LHCN-M2 (cell line): ENCODE measurements at places on chromosomes 3 and 15.

DNA sequence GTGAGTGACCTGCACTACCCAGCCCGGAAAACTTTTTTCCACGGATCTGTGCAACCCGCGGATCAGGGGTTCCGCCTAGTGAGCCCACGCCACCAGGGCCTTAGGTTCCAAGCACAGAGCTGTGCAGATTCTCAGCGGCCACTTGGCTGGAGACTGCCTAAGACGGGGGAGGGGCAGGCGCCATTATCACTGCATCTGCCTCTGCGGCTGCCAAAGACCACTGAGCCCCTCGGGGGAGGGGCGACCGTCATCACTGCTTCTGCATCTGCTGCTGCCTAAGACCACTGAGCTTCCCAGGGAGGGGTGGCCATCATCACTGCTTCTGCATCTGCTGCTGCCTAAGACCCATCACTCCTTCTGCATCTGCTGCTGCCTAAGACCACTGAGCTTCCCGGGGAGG, 460.2 kb downstream of the OCA2 start:
- DNase-seq = no peak

- no peak for DNase-seq
Observed at GRCh38 chr3:58111513-58112184, 99.1 kb downstream of the DNASE1L3 start.

DNA sequence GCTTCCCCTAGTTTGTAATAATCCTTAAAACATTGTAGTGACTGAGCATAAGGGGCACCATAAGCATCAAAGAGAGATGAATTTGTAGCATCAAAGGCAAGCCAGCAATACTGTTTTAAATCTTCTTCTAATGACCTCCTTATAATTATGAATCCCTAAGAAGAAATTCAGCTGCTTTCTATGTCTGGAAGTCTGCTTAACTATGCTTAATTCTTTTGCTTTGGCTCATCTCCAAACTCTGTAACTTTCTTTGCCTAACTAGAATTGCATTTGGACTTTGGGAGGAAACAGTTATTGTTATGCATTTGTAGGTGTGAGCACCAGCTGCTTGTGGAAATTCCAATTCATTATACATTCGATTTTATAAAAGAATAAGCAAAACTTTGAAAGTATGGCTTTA, 117.7 kb upstream of the SPATA16 start:
- no peak for DNase-seq

DNA sequence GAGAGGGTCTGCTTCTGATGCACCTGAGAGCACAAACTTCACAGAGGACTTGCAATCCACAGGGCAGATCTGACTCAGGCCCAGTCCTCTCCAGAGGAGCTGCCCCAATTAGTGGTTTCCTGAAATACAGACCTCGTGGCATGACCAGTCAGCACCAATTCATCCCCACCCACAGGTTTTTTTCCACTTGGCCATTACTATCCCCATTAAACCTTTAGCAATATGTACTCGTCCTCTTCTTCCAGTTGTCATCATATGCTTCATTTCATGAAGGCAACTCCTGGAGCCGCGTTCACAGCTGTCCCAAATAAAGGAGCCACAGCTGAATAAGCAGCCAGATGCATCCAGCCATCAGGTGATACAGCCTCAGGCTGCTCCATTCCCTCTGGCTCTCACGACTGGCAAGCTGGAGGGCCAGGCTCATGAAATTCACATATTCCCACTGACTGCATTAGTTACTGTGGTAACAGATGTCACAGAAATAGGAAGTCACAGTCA, 163.1 kb downstream of the FMN1 start:
- peak; percentile 99 for DNase-seq

DNA sequence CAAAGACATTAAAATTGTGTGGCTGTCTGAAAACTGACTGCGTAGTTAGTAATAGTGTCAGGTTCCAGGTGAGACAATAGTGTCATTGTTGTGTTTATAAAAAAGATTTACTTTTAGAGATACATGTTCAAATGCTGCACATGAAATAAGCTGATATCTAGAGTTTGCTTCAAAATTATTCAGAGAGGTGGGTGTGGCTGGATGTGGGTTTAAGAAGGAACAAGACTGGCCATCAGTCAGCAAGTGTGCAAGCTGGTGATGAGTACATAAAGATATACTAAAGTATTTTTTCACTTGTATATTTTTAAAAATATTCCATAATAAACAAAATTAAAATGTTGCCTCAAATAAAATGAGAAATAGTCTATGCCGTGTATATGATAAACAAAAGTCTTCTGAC, 190.6 kb downstream of the ARRDC4 start:
- DNase-seq = no peak

GRCh38 chr3:188904670-188905069, 267.1 kb upstream of the TPRG1 start:
- DNase-seq = peak; percentile 57

DNA sequence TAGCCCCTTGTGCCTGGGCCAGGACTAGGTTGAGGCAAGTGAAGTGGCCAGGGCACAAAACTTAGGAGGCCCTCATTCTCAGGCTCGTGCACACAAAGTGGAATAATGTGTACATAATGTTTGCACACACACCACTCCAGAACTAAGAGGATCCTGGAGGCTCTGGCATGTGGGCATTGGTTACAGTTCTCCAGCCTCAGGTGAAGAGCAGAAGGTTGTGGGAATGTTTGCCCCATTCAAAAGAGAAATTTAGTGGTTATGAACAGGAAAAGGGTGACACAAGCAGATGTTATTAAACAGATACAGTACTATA, 31.3 kb downstream of the ASB7 start:
- DNase-seq = no peak

DNA sequence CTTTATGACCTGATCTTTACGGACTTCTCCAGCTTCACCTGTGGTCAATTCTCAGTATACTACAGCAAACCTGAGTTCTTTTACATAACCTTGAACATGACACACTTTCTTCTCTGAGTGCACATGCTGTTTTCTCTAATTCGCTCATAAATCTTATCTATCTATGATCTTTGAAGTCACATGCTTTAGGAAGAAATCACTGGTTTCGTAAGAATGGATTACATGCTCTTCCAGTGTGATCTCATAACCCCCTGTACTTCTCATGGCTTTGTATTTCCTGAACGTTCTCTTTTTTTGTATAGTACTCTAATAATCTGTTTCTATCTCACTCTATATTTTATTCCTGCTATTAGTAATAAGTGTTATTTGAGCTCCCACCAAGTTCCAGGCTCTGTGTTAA, 1165.2 kb downstream of the TBL1XR1 start:
- no peak for DNase-seq

GRCh38 chr3:135812057-135812456, 153.5 kb upstream of the PPP2R3A start:
- DNase-seq = no peak

- peak; percentile 41 for DNase-seq
Observed at GRCh38 chr15:42919799-42920518, 619 bp downstream of the TTBK2 start.

DNA sequence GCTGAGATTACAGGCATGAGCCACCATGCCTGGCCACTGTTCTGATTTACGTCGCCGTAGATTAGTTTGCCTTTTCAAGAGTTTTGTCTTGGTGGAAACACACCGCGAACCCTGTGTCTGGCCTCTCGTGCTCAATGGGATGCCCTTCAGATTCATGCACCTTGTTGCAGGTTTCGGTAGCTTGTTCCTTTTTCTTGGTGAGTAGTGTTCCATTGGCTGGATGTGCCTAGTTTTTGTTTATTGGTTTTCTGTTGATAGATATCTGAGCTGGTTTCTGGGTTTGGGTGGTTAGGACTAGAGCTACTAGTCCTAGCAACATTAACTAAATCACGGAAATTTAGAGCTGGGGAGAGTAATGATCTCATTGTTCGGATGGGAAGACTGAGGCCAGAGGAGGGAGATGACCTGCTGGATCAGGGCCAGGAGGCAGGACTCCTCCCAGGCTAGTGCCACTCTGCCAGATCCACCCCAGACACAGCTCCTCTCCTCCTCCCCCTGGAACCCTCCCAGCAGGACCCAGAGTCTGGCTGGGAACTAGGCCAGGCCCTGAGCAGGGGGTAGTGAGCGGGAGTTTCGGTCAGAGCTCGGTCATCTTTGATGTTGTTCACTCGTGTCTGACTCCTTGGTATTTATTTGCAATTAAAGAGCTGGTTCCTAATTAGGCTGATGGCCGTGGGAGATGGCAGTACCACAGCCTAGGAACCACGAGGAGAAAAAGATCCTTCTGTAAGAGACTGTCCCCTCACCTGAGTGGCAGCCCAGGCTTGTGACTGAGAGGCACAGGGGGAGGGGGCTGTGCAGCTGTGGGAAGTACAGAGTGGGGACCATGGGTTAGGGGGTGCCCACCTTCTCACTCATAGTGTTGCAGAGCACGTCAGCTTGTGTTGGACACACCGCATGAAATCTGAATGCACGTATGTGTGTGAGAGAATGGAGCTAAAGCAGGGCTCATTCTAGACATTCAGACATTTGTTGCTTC, 73.4 kb downstream of the SMAD6 start:
- no peak for DNase-seq

DNA sequence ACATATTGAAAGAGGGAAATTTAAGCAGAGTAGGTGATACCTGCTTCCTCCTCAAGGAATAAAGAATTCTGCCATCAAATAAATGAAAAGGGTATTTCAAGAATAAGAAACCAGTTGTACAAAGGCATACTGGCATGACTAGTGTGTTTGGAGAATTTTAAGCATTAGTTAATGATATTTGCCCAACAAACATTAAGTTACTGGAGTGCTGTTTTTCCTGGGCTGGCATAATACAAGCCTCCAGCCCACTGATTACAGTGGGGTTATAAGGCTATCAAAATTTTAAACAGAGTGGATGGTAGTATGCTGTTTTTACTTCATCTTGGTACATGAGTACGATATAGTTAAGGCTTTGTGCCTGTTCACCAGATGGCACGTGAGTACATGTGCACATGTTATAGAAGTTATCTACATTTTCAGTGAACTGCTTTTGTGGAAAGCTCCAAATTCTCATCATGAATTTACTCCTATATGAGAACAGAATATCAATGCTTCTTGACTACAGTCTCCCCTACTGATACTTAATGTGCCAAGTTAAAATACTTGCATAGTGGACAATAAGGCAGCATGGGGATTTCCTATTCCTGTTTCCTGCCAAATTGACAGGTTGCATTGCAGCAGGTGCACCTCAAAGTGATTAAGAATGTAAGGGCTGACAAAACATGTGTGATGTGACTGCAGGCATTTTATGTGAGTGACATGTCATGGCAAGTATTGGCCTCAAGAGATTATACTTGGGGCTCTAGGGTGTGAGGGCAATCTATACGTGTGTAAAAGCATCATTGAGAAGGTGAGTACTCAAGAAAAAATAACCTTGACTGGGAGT, 14.9 kb downstream of the NAALADL2 start:
- DNase-seq = no peak

DNA sequence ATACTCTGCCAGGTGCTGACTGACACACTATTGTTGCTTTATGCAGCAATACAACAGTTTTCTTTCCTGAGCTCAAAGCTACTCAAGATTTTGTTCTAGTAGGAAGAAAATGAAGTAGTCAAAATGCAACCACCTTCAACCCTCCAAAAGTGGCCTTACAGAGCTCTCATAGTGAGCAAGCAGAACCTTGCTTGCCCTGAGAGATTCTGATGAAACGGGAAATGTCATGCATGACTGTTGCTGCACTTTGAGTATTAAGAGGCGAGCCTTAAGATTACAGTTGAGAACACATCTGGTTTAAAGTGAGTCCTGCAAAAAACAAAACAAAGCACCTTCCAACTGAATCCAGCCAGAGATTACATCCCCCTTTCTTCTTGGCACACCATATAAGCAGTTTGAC, 29.7 kb downstream of the MINDY4B start:
- DNase-seq = no peak

DNA sequence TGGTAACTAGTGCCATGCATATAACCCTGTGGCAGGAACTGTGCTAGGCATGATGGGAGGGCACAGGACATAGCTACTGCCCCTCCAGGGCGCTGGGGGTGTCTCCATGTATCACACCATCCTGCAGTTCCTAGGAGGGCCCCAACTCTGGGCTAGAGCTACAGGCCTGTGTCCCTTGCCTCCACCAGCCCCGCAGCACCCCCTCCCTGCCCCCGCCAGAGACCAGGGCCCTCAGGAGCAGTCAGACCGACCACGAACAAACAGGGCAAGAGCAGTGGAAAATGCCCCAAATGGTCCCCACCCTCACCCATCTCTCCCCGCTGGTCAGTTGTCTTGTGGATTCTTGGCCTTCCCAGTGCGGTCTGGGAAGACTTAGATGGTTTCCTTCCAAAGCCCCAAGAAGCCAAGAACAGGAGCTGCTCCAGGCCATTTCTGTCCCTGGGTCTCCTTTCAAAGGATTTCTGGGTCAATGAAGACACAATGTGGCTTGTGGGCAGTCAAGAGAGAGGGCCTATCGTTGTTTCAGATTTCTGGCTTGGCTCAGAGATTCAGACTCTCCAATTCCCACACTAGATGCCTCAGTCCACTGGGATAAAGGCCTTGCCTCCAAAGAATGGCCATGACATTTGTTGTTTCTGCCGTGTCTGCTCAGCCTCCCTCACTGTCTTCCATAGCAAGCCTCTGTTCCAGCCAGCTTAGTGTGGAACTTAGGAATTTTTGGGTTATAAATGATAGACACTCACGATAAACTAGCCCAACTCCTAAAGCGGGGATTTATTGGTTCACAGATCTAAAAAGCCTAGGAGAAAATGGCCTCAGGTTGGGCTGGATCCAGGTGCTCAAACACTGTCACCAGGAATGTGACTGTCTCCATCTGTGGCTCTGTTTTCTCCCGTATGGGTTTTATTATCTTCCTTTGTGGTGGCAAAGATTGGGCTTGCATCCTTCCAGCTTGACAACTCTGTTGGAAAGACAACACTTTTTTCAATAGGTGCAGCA, 80.6 kb downstream of the LSM3 start:
- no peak for DNase-seq

DNA sequence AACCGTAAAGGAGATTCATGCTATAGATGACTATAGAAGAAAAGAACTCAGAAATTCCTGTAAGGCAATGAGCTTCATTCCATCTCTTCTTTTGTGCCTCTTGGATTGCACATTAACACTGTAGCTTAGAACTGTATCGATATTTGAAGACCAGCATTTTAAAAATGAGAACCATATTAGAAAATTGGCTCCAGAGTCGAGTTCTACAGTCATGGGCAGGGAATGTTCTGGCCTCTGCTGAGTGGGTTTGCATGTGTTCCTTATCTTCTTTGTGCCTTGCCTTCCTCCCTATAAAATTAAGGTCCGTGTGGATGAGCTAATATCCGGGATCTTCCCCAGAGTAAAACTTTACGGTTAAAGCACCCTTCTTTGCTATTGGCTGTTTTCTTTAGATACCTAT, 77.4 kb upstream of the PLCL2 start:
- DNase-seq = no peak

DNA sequence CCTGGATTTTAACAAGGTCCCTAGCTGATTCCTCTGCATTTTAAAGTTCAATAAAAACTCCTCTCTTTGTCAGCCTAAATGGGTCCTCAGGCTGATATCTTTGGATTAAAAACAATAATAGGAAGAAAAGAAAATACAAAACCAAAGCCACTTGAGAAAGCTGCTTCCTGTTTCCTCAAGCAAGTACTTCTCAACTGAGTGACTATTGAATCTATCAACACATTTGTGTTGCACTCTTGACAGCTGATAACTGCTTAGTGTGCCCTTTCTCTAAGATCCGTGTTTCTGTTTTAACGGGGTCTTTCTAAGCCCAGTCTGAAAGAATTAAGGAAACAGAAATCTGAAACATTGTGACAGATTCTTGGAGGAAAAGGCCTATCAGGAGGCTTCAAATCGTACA, 410.7 kb downstream of the GRM7 start:
- no peak for DNase-seq
